ENCODE measurements at places on chromosomes 16 and 17.

DNA sequence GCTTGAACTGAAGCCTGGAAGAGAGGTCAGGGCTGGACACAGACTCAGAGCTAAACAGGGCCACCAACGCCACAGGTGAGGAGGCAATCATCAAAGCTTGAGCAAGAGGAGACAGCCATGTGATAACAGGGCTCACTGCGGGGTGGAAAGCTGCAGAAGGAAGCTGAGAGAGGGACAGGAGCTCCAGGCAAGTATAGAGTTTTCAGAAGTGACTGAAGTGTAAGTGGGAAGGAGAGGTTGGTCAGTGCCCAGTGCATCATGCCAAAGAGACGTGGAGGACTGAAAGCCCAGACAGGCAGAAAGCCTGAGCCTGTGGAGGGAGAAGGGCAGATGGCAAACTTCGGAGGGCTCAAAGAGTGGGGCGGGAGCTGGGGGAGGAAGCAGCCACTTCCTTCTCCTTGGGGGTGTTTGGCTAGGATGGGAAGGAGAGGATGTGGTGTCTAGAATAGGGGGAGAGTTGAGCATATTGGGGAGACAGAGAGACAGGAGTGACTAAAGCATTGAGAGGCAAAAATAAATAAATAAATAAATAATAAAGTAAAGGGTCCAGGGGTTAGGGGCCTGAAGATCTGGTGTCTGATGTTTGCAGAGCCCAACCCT lies 2.6 kb downstream of the KIFC3 start:
- DNase-seq: no peak

DNA sequence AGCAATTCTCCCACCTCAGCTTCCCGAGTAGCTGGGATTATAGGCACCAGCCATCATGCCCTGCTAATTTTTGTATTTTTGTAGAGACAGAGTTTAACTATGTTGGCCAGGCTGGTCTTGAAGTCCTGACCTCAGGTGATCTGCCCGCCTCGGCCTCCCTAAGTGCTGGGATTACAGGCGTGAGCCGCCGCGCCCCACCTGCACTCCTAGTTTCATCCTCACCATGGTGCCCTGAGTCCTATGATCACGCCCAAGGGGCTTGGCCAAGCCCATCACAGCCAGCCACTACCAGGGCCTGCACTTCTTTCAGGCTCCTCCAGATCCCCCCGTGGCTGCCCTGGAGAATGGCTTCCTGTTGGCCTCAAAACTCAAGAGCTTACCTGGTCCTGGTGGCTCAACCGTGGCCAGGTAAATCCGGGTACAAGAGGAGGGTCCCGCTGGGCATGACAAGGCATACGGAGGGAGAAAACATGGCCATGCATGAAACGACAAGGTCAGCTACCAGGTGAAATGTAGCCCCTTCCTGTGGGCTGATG lies 20.4 kb upstream of the TFAP4 start:
- no peak for DNase-seq

- no peak for DNase-seq
These were observed 22.2 kb downstream of the SEC14L1 start for GRCh38 chr17:77163001-77163400.

GRCh38 chr17:28763137-28763799 lies 19.5 kb downstream of the TRAF4 start:
- DNase-seq: no peak

DNA sequence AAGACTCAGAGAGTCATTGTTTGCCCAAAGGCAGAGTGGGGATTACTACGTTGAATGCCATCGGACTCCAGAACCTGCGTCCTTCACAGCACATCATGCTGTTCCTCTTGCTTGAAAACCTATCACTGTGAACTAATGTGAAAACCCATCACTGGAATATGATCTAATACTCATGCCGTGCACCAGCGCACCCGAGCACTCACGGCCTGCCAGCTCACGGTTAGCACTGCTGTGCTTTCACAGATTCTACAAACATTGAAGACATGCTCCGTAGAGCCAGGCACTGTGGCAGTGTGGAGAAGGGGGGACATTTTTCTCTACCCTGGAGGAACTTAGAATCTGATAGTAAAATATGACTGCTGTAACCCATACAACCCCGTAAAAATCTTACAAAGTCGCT lies 350.4 kb downstream of the C16orf95 start:
- DNase-seq: no peak

- no peak for DNase-seq
These were observed 17.1 kb downstream of the ZNF213 start for GRCh38 chr16:3152027-3152276.

DNA sequence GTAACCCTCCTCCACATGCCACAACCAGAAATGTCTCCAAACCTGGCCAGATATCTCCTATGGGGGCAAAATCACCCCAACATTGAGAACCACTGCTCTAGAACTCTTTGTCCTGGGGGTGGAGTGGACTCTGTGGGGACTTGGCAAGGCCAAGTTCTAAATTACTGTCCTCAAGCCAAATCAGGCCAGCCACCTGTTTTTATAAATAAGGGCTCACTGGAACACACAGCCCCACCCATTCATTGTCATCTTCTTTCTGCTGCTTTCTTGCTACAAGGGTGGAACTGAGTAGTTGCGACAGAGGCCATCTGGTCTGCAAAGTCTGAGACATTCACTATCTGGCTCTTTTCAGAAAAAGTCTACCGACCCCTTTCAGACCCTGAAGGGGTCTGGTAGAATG lies 26.8 kb upstream of the TMEM220 start:
- DNase-seq: no peak

DNA sequence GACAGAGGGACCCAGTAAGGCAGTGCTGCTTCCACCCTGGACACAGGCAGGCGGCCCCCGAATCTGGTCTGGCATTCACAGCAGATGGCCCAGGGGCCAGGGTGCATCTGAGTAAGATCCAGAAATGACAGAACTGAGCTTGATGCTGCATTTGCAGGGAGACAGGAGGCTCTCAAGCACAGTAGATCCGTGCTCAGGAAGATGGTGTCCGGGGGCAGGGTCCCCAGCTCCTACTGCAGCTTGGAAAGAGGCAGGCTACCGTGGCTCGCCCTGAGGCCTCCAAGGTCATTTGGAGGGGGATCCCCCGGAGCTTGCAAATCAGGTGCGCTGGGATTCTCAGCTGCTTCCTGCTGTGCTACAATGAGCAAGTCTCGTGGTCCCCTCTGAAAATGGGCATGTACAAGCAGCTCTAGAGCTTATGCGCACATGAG lies 2.2 kb downstream of the C16orf95 start:
- DNase-seq: no peak

DNA sequence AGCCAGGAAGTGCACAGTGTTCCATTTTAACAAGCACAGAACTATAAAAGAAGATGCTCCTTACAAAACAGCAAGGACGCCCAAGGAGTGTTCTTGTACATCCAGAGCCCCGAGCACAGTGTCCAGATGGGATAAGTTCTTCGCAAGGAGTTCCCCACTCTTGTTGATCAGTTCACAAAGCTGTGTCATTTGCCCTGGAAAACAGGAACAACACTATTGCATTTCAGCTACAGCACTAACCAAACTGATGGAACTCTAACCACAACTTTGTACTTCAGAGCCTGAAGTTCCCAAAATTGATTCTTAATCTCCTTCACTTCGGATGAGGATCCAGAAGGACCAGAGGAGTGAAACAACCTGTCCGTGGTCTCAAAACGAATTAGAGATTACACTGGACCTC lies 5.1 kb downstream of the COPS3 start:
- no peak for DNase-seq

DNA sequence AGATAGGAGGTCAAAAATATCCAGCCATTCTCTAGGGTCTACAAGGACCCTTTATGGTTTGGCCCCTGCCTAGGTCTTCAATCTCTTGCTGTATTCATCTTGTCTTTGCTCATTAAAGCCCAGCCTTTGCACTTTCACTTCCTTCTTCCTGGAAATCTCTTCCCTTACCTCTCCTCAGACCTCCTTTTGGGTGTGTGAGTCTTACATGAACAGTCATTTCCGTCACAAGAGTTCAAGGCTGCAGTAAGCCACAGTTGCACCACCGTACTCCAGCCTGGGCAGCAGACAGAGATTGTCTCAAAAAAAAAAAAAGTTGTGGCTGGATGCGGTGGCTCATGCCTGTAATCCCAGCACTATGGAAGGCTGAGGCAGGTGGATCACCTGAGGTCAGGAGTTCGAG lies 6.0 kb upstream of the ATP1B2 start:
- DNase-seq: no peak

DNA sequence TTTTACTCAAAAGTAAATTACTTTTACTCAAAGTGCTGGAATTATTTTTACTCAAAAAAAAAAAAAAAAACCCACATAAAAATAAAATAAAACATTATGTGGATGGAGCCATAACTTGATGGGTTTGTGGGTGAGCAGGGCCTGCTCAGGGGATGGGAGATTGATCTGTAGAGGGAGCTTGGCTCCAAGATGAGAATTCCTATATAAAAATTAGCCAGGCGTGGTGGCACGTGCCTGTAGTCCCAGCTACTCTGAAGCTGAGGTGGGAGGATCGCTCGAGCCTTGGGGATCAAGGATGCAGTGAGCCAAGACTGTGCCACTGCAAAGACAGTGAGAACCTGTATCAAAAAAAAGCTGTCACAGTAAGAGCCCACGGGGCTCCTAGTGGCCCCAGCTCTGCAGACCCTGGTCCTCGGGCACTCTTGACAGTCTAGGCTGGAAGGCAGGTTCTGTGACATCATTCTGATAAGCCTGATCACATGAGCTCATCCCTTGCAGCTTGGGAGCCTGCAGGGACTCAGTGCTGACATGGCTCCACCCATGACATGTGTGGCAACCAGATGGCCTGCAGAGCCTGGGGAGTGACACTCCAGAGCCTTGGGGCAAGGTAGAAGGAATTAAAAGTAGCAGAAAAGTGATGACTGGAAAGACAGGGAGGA lies 42.5 kb downstream of the ST3GAL2 start:
- DNase-seq: no peak

Measured in GM04503 (cell line).